ENCODE measurements at places on chromosomes 13 and 19.

DNA sequence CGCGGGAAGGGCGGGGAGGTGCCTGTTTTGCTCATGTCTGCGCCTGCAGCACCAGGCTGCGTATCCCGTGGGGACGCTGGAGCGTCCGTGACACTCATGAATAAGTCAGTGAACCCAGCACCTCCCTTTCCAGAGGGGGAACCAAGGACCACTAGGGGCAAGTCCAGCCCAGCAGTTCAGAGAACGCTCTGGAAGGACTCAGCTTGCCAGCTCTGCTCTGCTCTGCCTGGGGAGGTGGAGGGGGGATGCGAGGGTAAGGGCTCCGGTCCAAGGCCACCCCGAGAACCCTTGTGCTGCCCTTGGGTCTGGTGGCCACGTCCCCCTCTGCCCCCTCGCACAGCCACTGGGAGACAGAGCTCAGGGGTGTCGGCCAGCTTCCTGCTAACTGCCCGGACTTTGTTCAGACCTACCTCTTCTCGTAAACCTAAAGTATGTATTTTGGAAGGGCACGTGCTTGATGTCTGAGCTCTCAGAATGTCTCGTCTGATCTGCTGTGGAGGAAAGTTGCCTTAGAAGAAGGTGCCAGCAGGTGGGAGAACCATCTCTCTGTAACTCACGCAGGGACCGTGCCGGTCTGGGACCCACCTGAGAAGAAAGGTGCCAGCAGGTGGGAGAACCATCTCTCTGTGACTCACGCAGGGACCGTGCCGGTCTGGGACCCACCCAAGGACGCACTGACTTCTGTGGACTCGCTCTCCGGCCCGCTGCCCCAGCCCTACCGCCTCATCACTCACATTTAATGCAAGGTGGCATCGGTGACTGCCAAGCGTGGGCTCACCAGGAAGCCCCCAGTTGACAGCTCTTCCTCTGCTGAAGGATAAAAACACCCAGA is 34.1 kb downstream of the TMEM255B start:
- no peak for DNase-seq

DNA sequence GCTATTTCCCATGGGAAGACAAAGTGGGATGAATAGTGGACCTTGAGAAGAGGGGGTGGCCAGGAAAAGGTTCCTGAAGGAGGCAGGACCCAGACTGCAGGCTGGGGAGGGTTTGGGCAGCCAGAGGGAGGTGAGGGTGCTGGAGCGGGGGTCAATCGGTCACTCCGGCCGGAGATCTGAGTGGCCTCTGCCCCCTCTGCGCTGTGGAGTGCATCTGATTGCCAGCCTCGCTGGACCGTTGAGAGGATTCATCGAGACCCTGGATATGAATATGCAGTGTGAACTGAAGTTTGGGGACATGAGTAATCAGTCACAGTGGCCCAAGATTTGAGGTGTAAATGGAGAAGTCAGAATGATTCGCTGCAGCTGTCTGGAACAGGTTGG is 5.5 kb upstream of the ZNF580 start:
- DNase-seq, result no peak

DNA sequence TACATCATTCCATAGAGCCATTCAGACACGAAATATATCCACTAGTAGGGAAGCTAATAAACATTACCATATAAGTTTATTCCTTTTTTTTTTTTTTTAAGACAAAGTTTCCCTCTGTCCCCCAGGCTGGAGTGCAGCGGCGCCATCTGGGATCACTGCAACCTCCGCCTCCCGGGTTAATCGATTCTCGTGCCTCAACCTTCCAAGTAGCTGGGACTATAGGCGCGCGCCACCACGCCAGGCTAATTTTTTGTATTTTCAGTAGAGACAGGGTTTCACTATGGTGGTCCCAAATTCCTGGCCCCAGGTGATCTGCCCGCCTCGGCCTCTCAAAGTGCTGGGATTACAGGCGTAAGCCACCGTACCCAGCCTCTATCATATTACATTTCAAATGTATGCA is 612 bp upstream of the ZNF154 start:
- no peak for DNase-seq

- DNase-seq, result peak; percentile 68
Measured at GRCh38 chr13:28161370-28161769, 23.0 kb downstream of the PAN3 start.

- DNase-seq, result peak; percentile 84
Measured at GRCh38 chr19:43534816-43535761, 2.1 kb downstream of the ZNF575 start.

DNA sequence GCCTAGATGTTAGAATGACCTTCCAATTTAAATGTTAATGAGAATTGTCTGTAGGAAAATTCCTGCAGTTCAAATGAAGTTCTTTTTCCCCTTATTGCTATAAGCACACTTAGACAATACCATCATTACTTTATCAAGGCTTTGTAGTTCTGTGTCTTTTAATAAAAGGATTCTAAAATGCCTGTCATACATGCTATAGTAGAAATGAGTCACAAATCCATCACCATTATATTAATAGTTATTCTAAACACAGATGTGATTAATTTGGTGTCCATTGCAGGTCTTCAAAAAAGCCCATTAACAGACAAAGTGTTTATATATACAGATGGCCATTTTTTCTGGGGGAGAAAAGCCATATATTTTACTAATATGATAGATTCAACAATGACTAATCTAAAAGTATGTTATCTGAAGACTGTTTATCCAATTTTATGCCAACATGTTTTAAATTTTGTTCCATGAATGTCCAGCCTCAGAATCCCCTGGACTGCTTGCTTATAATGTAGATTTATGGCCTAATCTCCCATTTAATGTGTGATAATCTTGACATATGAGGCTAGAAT is 1678.3 kb upstream of the PCDH20 start:
- no peak for DNase-seq

DNA sequence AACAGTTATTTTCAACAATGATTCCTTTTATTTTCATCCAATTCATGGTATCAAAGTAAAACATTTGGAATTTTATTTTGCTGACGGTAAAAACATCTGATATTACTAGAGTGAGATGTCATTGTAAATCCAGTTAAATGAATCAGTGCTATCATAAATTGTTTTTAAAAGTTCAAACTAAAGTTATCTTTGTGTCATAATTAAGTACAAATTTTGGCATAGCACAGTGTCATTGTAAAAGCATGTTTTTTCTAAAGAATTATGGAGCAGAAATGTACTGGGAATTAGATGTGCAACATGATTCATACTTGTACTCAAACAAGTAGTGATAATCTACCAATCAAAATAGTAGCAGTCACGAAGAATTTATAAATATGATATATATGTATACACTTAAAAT is 92.8 kb downstream of the FAM216B start:
- DNase-seq, result no peak

DNA sequence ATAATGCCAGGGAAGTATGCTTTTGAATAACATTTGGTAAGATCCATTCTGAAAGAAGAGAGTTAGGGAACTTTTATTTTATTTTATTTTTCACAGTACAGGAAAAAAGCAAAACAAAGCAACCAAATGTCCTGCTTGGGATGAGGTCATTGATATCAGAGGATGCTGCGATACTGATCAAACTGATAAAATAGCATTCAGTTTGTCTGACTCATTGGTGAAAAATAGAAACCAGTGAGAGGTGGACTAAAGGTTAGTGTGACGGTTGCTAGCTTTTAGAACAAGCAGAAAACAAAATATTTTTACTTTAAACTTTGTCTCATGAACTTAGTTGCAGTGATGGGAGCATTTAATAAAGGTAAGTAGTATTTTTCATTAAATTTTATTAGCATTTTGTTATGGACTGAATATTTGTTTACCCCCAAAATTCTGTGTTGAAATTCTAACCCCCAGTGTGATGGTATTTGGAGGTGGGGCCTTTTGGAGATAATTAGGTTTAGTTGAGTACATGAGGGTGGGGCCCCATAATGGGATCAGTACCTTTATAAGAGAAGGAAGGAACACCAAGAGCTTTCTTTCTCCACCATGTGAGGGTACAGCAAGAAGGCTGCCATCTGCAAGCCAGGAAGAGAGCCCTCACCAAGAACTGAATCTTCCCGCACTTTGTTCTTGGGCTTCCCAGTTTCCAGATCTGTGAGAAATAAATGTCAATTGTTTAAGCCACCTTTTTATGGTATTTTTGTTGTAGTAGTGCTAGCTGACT is 37.3 kb downstream of the ITGBL1 start:
- no peak for DNase-seq

GRCh38 chr13:43805681-43806128 is 18.9 kb upstream of the ENOX1 start:
- no peak for DNase-seq

All from astrocyte of the hippocampus (primary cell).